Stimulated activated CD4-positive, alpha-beta T cell treated with anti-CD3 and anti-CD28 coated beads, TNF-alpha, amount 100 ng/mL, for 48 hours (primary cell): ENCODE measurements at places on chromosomes 3 and 15.
A peak's percentile ranks its signal among the peaks of the same experiment; 100 is the strongest.

- DNase-seq = no peak
These were observed 69.9 kb downstream of the COL8A1 start for GRCh38 chr3:99708207-99708745.

DNA sequence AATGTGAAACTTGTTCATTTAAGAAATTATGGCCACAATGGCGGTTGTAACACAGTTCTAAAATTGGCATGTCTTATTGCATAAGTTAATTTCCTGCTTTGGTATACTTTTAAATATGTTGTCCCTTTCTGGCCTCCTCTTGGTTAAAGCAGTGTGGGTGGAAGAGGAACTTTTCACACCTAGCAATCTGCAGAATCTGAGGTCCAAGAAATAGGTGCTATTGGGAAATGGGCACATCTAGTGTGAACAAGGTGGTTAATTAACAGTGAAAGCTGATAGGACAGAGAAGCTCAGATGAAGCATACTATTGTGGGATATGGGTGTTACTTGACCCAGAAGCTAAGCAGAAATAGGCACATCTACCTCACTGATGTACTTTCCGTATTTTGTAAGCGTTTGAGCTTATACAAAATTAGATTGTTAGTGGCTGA, 10.6 kb downstream of the CMC1 start:
- DNase-seq = no peak

DNA sequence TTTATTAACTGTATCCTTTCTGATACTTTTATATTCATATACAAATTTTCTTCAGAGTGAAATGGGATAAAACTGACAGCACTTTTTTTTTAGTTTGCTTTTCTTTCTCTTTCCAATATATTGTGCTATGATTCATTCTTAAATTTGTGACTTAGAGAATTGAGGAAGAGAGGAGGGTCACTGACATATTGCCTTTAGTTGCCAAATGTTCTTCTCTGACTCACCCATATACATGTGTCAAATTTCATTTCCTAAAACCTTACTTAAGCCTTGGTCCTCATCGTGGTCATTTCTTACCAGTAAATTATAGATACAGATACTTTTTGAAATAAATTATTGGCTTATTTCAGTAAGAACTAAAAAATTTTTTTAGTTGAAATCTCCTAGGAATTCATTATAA, 53.9 kb downstream of the CLASP2 start:
- no peak for DNase-seq

DNA sequence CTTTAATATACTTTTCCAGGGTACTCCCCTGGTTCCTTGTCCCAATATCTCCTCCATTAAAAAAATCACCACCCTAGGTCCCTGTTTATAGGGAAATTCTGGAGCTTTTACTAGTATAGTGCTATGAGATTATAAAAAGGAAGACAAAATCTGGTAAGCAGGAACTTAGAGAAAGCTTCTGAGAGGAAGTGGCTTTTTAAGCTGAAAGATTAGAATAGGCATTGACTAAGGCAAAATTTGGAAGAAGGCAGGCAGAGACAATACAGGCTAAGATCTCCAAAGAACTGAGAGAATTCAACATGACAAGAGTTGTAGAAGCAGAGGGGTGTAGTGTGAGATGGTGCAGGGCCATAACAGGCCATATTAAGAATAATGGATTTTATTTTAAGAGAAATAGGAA, 25.8 kb downstream of the SGO1 start:
- DNase-seq = no peak

DNA sequence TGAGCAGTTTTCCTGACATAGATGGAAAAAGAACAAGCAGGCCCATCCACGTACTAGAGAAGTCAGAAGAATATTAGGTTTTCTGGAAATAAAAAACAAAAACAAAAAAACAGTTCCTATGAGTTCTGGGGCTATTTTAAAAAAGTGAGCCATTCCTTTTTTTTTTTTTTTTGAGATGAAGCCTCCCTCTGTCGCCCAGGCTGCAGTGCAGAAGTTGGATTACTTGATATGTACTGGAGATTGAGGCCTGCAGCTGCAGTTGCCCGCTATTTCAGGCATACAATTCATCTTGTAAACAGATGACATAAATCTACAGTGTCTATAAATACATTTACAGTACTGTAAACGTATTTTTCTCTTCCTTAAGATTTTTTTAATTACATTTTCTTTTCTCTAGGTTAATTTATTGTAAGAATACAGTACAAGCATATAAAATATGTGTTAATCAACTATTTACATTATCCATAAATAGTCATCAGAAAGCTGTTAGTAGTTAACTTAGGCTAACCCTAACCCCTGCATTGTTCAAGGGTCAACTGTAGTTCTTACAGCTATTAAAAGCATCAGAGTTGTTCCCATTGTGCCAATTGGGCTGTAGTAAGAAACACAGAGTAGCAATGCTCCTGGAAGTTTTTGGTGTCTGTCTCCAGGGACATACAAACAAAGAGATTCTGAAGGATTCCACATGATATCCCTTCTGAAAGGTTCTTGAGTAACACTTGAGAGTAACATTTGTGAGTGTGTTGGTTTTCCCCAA, 11.2 kb upstream of the ACTL6A start:
- DNase-seq = no peak

DNA sequence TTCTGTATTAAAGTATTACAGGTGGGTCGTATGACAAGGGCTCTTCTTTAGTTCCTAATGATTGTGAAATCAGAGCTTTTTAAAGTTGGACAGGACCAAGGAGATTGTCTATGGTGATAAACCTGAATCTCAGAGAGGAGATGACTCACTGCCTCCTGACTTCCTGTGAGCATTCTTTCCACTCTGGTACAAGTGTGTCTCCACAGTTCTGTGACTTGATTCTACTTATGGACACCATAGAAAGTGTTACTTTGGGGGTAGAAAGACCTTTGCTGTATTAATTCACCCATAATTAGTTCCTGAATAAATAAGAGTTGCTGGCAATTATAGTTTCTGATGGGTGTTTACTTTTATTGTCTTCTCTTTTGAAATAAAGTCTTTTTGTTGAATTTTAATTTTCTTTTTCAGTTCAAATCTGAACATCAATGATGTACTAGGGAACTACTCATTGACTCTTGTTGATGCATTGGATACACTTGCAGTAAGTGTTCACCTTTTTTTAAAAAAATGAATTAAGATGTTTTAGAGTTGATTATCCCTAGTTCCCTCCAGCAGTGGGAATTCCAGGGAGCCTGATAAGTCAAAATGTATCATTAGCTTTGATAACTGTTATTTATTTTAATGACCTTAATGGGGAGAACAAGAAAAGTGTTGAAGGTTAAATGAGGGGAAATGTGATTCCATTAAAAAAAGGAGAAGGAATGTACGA, 7.4 kb downstream of the EDEM1 start:
- no peak for DNase-seq

DNA sequence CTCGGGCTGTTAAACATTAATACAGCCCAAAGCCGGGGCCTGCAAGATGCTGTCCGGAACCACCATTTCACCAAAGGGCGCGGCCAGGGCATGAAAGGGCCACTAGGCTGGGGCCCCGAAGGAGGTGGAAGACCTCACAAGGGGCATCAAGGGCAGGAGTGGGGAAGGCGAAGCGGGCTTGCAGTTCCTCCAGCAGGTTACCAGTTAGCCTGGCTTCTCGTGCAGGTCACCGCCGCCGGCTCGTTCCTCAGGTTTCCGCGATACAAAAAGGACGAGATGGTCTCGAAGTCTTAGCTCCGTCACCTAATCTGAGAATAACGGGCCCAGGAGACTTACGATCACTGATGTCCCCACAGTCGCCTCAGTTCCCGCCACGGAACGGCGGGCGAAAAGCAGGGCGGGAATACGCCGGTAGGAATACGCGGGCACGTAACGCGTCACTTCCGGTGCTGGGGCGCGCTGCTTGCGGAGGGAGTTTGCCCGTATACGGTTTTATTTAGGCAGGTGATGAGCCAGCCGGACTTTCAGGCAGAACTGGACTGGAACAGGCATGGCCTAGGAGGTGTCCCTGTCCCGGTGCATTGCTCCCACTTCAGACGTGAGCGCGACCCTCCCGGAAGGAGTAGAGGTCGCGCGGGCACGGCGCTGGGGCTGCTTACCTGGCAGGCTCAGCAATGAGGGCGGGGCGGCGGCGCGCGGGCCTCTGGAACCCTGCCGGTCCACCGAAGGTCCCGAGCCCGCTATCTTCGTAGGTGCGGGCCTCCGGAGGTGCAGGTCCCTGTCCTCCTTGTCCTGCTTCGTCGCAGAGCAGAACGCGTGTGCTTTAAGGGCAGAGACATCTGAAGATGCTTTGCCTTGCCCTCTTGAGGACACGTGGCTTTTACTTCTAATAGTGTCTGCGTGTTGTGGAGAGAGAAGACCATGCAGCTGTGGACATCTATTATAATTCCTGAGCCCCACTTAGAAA, at the start of gene RFC4:
Gene RFC4 (minus strand): TSS at position 394 of the 967 bp plus-strand sequence. CDS start 1,769 bp downstream, outside the sequence.
- DNase-seq = peak; percentile 83

- no peak for DNase-seq
These were observed 12.0 kb upstream of the NMNAT3 start for GRCh38 chr3:139689708-139690228.

DNA sequence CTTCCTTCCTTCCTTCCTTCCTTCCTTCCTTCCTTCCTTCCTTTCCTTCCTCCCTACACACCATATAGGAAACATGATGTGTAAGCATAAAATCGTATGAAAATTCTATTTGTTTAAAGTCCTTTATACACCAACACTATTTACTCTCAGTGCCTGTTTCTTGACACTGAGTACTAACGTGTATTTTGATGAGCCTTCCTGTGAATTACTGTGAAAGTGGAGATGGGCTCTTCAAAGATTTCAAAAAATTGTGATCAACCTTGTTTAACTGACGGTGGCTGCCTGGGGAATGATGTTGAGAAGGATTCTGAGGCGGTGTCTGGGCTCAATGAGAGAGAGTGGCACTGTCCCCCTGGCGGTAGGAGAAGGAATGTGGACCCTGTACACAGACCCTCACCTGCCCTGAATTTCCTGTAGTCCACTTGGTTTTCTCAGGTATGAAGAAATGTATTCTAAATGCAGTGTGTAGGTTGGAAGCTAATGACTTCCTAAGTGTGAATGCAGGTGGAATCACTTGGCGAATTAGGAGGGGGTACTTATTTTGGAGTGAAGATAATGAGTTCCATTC, 237.9 kb downstream of the GAP43 start:
- no peak for DNase-seq

DNA sequence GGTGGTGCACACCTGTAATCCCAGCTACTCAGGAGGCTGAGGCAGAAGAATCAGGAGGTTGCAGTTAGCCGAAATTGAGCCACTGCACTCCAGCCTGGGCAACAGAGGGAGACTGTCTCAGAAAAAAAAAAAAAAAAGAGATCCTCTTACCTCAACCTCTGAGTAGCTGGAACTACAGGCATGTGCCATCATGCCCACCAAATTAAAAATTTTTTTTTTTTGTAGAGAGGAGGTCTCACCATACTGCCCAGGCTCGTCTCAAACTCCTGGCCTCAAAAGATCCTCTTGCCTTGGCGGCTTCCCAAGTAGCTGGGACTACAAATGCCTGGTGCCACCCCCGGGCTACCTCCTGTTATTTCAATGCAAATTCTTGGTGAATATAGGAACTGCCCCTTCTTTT, 1.5 kb downstream of the UMPS start:
- DNase-seq = no peak

- no peak for DNase-seq
These were observed 200.2 kb downstream of the RPLP1 start for GRCh38 chr15:69652751-69653305.

DNA sequence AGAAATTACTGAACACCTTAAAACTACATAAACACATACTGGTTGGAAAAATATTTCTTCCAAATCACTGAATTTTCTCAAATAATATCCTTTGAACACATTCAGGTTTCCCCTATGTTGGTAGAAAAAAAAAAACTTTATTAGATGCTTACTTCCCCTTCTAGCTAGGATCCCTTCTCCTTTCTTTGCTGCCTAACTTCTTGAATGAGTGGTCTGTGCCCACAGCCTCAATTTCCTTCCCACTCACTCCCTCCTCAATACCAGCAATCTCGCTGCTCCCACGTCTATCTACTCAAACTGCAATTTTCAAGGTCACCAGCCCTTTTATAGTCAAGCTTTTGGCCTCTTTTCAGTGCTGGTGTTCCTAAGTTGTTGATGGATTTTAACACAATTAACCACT, 8.3 kb downstream of the CD200R1 start:
- DNase-seq = no peak

DNA sequence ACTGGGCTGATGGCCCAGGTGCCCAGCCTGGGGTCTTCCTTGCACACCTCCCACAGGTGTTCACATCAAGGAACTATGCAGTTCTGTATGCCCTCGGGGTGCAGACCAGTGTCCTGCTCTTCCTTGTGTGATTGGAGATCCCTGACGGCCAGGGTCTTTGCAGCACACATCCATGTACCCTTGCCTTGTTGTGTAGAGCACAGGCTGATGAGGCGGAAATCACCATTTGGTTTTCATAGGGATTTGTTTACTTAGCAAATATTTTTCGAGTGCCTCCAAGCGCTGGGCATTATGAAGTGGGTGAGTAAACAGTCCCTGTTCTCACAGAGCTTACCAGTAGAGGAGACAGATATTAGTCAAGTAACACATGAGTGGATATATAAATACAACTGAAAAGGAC, 209.3 kb upstream of the UMPS start:
- DNase-seq = no peak

- DNase-seq = no peak
These were observed 213.1 kb downstream of the FGF12 start for GRCh38 chr3:192514081-192514753.

DNA sequence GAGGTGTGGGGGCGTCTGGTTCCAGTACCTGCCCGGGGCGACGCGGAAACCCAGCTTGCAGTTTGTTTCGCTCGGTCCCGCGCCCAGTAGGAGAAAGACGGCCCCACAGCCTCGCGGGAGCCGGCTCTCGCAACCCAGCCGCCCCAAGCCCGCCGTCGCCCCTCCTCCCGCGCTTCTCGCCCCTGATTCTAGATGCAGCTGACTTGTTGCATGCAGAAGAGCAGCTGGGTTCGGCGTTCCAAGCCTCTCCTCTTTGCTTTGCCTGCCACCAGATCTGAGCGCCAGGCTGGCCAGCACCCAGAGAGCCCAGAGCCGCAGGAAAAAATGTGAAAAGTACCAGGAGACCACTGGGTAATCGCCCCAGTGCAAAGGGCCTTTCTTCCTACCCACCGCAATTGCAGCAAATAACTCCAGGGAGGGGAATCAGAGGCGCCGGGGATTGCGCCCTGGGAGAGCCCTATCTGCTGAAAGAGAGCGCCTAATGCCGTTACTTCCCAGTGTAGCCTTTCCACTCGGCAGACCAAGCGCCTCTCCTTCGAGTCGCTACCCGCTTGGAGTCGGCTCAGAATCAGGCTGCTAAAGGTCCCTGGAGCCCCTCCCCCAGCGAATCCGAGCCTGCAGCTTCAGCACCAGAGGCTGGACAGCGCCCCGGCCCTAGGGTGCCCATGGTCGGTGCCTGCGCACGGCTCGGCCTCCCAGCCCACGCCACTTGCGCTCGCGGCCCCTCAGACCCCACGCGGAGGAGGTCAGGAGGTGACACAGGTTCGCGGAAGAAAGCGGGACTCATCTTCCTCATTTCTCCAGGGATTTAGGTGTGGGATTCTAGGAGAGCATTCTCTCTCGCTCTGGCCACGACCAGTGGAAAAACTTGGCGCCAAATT, 15.7 kb upstream of the AEN start:
- no peak for DNase-seq

- no peak for DNase-seq
These were observed 150.7 kb downstream of the OPA1 start for GRCh38 chr3:193743702-193744047.

- DNase-seq = no peak
These were observed 68.1 kb upstream of the TLE3 start for GRCh38 chr15:70165716-70166284.
